EL (cell line): ENCODE measurements at places on chromosomes 5 and 9.

DNA sequence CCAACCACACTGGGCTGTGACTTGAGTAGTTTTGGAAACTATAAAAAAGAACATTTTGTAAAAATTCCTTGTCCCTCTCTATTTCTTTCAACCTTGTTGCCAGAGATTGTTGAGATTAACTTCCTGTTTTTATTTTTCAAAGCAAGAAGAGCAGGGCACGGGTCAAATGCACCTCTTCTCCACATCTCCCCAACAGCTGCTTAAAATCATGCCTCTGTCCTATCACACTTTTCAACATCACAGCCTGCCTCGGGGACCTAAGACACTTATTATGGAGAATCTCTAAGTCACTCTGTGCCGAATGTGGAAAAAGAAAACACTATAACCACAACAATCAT, 280.3 kb upstream of the TNC start:
- no peak for DNase-seq

DNA sequence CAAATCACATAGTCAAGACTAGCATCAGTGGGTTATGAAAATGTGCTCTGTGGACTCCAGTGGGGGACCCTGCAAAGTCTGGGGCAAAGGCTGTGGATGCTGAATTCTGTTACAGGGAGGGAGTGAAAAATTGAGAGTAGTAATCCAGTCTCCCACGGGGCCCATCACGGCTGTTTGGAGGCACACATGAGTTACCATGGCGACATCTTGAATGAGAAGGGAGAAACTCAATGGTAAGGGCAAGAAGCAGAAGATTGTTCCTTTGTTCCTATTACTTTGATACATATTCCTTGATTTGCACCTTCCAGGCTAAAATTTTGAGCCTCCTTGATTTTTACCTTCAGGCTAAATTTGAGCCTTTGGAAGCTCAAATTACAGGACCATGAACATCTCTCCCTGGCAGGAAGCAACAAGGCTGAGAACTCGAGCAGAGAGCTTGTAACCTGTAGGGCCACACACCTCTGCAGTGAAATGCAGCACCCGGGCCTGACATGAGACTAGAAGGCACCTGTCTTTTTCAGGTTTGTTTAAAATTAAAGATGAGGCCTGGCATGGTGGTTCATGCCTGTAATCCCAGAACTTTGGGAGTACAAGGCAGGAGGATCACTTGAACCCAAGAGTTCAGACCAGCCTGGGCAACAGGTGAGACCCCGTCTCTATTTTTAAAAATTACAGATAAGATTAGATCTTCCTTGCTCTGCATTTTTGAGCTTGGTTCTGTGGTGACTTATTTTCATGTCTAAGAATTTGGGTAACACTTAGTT, 31.0 kb upstream of the ZFR start:
- no peak for DNase-seq

- no peak for DNase-seq
Observed at GRCh38 chr5:159956074-159956473, 39.8 kb downstream of the ADRA1B start.

DNA sequence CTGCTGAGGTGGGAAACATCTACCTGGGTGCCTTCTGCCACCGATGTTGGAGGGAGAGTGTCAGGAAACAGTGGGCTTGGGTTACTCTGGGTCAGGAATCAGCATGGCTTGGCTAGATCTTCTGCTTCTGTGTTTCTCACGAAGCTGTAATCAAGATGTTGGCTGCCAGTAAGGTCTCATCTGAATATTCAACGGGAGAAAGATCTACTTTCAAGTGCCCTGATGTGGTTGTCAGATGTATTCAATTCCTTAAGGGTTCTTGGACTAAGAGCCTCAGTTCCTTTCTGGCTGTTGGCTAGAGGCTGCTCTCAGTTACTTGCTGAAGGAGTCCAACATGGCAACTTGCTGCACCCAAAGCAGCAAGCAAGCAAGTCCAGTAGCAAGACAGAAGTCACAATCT, 41.9 kb upstream of the STOM start:
- DNase-seq: no peak

DNA sequence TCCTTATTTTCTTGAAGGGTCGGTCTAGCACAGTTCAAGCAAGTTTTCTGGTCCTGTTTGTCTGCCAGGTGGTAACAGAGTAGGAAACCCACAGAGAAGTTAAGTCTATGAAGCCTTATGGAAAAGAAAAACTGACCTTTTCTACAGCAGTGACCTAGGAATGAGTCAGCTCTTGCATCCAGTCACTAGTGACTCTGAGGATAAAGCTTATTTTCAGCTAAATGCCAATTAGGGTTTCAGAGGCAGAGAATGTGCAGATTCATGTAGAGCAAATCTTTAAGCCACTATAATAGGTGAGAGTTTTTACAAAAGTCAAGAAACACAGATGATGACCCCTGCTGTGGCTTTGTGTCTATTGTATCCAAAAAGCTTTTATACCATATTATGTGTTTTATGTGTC, 100.7 kb downstream of the CWC27 start:
- DNase-seq: peak; percentile 71

DNA sequence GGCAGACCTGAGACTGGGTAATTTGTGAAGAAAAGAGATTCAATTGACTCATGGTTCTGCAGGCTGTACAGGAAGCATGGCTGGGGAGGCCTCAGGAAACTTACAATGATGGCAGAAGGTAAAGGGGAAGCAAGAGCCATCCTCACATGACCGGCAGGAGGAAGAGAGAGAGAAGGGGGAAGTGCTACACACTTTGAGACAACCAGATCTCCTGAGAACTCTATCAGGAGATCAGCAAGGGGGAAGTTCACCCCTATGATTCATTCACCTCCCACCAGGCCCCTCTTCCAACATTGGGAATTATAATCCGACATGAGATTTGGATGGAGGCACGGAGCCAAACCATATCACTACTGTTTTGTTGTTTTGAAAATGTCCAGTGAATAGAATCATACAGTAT, 110.2 kb downstream of the DAPK1 start:
- DNase-seq: no peak

DNA sequence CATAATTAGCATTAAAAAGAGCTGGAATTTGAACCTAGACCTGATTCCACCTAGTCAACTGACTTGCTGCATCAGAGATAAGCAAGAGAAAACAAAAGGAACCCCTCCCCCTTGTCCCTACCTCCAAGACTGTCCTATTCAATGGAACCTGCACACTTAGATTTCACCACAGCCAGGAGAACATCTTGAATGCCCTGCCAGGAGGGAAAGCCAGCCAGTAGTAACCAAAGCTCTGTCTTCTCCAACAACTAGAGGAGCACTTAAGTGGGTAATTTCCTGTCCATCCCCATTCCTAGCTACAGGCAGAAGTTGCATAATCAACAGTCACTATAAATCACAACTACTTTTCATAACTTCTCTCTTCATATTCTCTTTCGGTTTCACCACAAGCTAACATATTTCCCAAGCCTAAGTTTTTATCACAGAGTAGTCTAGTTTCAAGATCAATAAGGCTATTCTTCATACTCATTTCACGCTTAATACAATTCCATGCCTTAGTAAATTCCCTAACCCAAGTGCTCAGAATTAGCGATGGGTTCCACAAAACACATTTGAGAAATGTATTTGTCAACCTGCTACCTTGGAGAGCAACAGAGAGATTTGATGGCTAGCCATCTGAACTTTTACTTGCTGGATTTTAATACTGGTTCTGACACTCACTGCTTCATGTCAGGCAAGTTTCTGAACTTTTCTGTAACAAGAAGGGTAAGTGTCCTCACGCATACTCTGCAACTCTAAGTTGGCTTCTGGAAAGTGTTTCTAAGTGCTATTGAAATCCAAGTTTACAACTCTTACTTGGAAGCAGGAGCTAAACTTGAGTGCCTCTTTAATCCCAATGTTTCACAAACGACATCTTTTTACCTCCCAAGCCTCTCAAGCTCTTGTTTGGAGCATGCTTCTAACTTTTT, 2.0 kb downstream of the DENND1A start:
- peak; percentile 79 for DNase-seq
